ENCODE measurements at places on chromosomes 3 and 15.

DNA sequence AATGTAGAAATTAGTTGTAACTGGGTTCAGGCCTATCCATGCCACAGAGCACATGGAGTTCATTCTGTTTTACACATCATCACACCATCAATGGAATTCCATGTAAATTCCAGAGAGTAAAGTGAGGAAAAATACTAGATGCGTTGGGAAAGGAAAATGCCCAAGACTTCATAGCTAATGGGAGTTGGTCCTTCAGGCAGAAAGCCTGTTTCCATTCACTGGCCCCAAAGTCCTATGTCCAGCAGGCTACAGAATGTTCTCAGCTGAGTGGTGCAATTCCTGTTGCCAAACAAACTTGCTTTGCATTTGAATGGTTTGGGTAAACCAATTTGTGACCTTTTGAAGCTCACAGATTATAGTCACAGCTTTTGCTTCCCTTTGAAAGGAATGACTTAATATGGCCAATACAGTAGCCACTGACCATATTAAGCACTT is 164.6 kb upstream of the PFN2 start:
- DNase-seq = peak; percentile 31

DNA sequence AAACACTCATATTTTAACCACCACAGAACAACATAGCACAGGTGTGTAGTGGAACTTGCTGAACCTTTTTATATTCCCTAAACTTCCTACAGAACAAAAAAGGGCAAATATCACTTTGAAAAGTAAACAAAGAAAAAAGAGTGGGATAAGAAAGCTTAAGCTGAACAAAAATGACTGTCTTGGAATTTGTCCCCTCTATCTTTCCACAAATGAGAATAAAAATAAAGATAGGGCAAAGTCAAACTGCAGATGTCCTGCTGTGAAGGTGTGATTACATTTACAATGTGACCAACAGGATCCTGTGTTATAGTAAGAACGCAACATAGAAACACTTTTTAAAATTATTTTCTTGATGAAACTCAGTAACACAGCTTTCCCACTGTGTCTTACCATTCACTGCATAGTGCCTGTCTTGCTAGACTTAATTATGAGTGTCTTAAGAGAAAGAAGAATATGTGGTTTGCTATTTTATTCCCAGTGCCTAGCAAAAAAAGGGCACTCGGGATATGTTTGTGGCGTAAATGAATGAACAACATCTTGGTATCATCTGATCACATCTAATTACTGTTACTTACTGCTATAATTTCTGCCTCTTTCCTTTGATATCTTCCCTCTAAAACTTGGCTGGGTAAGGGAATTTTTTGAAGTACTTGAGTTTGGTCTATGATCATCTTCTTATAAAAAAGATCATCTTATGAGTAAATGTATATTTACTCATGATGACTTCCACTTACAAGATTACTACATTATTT is 67.5 kb downstream of the DENND4A start:
- DNase-seq = no peak

GRCh38 chr15:100788418-100789105 is 91.1 kb upstream of the ALDH1A3 start:
- DNase-seq = no peak

DNA sequence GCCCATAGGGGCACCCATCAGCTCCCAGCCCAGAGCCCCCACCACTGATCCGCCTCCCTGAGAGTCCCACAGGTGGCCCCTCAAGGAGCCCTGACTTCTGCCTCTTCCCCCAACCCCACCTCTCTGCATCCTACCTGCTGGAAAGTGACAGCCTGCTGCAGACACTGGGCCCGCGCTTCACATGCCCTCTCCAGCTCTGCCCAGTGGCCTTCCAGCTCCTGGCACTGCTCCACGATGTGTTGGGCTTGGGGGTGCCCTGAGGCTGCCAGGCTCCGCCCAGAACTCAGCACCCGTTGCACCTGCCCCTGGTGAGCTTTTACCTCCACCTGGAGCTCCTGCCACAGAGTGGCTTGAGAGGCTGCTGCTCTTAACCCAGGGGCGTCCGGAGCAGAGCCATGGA is 20.1 kb downstream of the SPTBN5 start:
- DNase-seq = no peak

DNA sequence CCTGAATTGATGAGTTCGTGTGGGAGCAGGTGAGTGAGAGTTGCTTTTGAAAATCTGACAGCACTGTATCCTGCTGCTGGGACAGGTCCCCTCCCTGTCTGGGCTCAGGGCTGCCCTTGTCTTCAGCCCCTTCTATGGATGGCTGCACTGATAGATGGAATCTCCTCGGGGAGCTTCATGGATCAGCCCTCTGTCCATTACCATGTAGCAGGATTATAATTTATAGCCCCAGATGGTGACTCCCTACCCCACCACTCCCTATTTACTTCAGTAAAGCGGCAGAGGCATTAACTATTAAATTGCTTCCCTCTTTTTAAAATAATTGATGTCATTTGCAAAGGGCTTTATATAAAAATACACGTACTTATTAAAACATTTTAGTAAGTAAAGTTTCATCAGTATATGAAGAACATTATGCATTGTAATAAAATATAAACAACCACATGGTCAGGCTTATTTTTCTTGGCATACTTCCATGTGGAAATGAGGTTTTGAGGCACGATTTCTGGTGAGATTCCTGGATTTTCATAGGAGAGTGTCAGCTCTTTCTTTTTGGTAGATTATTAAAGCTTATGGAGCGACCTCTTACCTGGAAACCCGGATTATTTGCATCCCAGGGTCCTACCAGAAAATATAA is 38.5 kb downstream of the MAP3K13 start:
- DNase-seq = peak; percentile 6

GRCh38 chr3:132854856-132855535 is 132.8 kb upstream of the NPHP3 start:
- DNase-seq = no peak

DNA sequence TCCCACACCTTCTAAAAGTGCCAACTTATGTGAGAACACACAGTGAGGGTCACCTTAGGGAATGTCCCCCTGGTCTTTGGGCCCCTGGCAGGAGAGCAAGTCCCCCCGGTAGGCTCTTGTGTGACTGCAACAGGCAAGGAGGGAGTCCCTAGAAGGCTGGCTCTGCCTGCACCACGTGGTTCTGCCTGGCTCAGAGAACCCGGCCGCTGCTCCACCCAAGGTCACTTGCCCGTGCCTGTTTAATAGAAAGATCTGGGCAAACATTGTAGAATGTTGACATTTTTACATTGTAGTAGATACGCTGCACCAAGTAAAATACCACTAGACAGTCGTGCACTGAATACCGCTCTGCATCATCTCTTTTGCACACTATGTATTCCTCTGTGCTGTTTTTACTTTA is 21.9 kb downstream of the GABRA5 start:
- no peak for DNase-seq

DNA sequence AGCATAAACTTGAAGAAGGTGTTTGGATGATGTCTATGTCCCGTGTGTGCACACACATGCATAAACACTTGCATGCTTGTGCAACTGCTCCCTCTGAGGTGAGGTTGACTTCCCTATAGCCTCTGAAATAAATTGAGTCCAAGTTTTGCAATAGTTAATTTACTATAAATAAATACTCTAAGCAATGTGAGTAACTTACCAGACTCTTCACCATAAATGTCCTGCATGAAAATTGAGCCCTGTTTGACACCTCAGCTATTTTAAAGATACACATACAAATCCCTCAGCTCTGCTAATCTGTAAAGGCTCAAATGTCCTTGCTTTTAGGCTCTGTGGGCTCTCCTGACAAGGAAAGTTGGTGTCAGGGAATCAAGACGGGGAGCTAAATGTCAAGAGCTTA is 37.1 kb downstream of the GJD2 start:
- no peak for DNase-seq

- no peak for DNase-seq
These were observed 2.4 kb downstream of the CIB1 start for GRCh38 chr15:90231028-90232017.

- DNase-seq = no peak
These were observed 14.5 kb upstream of the SLC6A1 start for GRCh38 chr3:10977892-10978510.

DNA sequence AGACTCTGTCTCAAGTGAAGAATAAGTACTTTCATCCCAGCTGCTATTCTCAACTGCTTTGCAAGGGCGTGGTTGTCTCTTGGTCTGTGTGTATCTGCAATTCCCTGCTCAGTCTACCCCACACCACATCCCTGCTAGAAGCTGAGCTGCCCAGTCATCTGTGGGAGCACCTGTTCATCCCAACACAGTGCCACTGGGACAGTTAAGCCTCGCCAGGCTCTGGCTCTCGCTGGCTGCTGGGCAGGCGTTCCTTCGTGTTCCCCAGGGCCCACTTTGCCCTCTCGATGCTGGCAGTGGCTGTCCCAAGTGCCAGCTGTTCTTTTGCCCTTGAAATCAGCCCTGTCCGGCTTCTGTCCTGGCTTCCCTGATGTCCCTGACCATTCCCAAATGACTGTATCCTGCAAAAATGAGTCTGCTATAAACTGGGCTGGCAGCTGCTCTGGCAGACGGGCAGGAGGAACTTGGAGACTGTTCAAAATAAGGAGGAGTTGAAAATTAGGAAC is 91.6 kb upstream of the KLHL25 start:
- DNase-seq = no peak

GRCh38 chr3:159806412-159806811 is 182.2 kb upstream of the IL12A start:
- no peak for DNase-seq

DNA sequence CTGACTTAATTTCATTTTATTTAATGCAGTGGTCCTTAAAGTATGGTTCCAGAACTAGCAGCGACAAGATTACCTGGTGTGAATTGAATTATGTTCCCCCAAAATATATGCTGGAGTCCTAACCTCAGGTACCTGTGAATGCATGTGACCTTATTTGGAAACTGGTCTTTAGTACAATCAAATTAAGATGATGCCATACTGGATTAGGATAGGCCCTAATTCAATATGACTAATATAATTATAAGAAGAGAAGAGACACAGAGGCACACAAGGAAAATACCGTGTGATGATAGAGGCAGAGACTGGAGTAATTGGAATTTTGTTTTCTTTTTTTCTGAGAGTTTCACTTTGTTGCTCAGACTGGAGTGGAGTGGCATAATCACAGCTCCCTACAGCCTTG is 12.6 kb upstream of the SPATA16 start:
- DNase-seq = no peak

GRCh38 chr3:58857402-58857801 is 190.8 kb upstream of the FAM3D start:
- peak; percentile 21 for DNase-seq

- no peak for DNase-seq
These were observed 25.0 kb upstream of the PYDC2 start for GRCh38 chr3:191435981-191436380.
